ENCODE measurements at places on chromosomes 6 and 20.

DNA sequence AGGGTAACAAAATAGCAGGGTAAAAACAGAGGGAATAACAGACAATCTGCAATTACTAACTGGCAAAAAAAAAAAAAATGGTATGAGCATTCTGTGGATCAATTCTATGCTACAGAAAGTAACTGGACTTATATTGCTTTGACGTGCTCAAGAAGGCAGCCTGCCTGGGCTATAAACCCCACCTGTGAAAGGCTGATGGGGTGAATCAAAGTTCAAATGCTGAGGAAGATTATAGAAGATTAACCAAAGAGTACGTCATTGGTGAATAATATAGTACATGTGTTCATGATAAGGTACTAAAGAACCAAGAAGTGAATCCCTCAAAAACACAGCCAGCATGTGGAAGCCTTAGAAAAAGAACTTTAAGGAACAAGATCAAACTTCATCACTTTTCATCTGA, 441.9 kb upstream of the PTCHD4 start:
- no peak for DNase-seq

DNA sequence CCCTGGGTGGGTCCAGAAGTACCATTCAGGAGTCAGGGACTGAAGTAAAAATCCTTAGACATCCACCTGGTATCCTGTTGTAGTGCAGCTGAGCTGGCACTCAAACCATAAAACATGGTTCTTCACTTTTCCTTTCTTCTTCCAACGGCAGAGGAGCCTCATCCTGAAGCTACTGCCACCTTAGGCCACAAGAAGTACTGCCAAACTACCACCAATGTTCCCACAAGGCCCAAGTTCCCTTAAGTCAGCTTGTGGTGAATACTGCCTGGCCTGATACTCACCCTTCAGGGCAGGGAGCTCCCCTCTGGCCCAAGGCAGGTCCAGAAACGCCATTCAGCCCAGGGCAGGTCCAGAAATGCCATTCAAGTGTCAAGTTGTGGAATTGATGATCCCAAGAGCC, 1053.4 kb upstream of the CITED2 start:
- no peak for DNase-seq

GRCh38 chr20:38152175-38152620, 12.9 kb downstream of the TGM2 start:
- no peak for DNase-seq

GRCh38 chr6:108737594-108738546, 110.4 kb upstream of the ARMC2 start:
- no peak for DNase-seq

GRCh38 chr20:50572938-50573777, 63.0 kb downstream of the PTPN1 start:
- DNase-seq: no peak

DNA sequence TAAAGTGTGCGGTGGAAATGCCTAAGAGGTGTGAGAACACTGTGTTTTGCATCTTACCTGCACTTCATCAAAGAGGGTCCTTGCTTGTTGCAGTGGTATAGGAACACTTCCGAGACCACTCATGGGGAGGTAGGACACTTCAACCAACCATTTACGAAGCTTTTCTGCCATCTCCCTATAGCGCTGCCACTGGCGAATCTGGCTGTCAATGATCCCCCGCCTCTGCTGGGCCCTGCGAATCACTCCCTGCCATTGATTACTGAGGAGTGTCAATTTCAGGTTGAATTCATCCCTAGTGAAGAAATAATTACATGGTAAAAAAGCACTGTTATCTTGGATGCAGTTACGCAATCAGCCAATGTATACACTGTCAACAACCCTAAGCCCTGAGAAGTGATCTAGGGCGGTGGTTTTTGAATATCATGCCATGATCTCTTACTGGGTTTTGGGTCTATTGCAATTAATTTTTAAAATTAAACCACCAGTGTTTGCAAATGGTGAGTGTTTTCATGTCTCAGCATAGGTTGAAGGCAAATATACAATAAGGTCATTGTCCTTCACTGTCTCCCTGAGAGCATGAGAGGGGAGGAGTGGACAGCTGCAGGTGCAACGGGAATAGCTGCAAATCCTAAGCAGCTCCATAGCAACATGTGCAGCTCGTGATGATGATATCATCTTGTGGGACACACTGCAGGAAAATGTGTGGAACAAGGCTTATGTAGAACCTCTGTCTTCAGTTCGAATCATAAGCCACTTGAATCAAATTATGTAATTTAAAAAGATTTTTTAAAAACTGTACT, 400.6 kb downstream of the ESR1 start:
- no peak for DNase-seq

- no peak for DNase-seq
Measured at GRCh38 chr20:51487565-51488268, 54.8 kb downstream of the NFATC2 start.

GRCh38 chr6:82408952-82409431, 45.4 kb downstream of the TPBG start:
- no peak for DNase-seq

DNA sequence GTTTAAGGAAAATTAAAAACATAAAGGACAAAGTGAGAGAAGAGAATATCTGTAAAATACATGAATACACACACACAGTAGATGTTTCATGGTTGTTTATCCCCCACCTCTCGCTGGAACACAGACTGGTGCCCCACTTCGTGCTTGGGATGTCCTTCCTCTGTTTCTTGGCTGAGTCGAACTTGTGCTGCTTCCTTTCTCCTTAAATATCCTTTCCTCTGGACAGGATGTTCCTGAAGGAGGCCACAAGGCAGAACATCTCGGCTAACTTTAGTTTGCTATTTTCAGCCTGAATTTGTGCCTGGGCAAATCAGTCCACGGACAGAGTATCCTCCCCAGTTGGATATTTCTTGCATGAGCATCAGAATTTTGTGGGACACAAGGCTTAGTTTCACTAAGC, 54.7 kb upstream of the ZMYND8 start:
- no peak for DNase-seq

GRCh38 chr20:62938105-62938888, at the start of gene GID8:
Gene GID8 (plus strand): TSS chr20:62938147. CDS start chr20:62941503, 3,356 bp downstream.
- DNase-seq: no peak

- no peak for DNase-seq
Measured at GRCh38 chr6:41503827-41504465, 42.2 kb upstream of the FOXP4 start.

DNA sequence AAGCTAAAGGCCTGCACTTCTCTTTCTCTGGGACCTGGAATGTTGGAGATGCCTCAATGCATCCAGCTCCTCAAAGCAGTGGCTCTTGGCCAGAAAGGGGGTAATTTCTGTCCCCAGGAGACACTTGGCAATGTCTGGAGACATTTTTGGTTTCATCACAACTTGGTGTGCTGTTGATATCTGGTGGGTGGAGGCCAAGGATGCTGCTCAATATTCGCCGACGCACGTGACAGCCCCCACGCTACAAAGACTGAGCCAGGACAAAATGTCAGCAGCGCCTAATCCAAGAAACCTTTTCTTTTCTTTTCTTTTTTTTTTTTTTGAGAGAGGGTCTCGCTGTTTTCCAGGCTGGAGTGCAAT, 79.8 kb downstream of the SULF2 start:
- DNase-seq: no peak

- DNase-seq: no peak
Measured at GRCh38 chr6:15675536-15676220, 12.8 kb upstream of the DTNBP1 start.

DNA sequence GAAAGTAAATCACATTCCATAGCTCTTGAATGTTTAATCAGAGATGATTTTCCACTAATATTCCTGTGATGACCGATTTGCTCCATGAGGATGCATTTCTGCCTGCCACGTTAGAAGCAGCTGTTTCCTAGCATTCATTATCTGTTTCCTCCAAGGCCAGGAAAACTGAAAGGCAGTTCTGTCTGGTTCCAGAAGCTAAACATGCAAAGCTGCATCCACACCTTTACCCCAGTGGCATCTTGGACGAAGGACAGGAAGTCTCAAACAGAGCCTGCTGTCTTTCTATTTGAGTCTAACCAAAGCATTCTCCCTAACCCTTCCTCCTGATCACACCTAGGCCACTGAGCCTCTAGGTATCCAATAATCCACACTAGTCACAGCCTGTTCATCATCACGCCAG, 27.6 kb downstream of the CNKSR3 start:
- DNase-seq: no peak

GRCh38 chr6:4813055-4813454, 36.9 kb downstream of the CDYL start:
- DNase-seq: no peak

- DNase-seq: no peak
Measured at GRCh38 chr6:169934699-169935347, 183.4 kb downstream of the ERMARD start.

DNA sequence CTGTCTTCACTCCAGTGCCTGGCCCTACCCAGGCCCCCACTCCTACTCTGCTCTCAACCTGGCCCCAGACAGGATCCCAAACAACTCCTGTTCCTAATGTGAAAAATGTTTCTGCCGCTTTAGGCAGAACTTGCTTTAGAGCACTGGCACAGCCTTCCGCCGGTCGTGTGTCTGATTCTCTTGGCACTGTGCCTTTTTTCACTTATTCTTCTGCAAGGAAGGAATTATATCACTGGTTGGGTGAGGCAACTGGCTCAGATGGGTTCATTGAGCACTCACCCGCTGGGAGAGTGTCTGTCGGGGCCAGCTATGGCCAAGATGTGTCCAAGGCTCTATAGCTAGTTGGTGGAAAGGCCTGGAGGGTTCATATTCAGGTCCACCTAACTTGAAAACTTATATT, 33.6 kb upstream of the HLA-A start:
- DNase-seq: no peak

DNA sequence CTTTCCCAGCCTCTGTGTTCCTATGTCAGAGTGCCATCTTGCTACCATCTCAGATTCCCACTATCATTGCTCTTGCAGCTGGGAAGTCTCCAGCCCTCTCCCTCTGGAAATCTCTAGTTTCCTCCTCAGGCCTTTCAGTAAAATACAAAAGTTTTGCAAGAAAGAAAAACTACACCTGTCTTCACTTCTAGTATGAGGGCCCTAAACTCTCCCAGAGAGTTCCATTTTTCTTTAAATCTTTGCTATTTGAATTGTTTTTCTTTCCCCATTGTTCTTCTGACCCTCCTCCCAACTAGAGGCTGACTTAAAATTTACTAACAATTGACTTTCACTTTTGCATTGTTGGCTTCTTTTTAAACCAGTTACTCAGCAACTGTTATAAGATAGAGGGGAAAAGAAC, 62.8 kb downstream of the LY86 start:
- no peak for DNase-seq

DNA sequence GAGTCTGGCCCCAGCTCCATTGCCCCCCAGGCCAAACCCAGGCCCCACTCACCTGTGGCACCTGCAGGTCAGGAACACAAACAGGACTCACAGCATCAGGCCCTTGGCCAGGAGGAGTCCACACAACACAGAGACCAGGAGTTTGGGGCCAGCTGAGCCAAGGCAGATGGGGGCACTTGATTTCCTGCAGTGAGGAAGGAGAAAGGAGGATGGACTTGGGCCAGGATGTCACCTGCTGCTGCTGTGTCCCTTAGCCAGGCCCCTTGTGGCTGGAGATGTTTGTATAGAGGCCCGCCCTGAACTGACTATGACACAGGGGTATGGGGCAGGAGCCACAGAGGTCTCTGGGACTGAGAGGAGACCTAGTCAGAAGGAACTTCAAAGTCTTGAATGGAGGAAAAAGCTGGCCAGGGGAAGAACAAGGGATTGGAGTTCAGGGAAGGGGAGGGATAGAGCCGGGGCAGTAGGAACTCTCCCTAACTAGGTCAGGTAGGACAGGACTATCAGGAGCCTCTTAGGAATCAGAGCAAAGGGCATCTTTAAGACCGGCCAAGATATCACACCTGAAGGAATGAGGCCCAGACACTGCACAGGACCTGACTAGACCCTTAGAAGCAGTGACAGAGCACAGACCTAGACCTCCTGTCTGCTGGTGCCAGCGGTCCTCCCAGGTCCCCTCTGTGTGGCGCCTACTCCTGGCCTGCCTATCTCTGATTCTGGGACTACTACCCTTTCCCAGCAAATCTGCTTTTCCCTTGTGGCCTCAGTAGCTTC, 8.8 kb upstream of the TREML2 start:
- no peak for DNase-seq

DNA sequence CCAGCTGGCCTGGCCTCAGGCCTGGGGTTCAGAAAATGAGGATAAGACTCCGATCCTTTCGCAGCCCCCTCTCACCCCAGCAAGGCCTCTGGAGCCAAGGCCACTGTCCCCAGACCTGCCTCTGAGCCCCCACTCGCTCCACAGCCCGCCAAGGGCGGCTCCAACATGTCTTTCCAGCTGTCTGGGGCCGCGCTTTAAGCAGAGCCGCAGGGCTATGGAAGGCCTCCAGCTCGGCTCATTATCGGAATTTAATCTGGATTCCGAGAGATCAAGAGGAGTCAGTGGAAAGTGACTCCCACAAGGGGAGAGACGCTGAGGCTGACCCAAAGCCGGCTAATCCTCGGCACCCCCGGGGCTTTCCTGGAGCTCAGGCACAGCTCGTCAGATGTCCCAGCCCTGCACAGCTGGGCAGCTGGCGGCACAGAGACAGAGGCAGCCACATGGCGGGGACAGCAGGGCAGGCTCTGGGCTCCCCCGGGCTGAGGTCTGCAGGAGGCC, 41.8 kb downstream of the BMP7 start:
- DNase-seq: no peak

- DNase-seq: no peak
Measured at GRCh38 chr6:168162366-168162765, 83.4 kb upstream of the FRMD1 start.

- no peak for DNase-seq
Measured at GRCh38 chr6:33171016-33171879, 21.0 kb downstream of the COL11A2 start.

- DNase-seq: no peak
Measured at GRCh38 chr6:64520050-64520449, 884.4 kb downstream of the PHF3 start.

DNA sequence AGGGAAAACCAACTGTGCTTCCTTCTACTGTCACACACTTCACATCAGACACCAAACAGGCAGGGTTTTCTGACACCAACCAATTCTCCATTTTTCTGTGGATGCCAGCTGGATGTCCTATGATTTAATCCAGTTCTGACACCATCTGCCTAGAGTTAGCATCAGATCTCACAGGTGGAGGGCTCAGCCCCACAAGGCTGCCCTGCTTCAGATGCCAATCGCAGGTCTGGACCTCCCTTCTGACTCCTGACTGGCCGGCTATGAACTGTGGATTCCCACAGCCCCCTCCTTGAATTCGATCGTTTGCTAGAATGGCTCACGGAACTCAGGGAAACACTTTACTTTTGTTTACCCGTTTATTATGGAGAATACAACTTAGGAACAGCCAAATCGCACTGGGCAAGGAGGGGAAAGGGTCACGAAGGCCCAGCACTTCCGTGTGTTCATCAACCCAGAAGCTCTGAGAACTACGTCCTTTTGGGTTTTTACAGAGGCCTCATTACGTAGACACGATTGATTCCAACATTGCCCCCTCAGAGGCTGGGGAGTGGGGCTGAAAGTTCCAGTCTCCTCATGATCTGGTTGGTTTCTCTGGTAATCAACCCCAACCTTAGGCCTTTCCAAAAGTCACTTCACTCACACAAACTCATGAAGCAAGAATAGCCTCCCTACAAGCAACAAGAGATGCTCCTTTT, 25.4 kb upstream of the MAS1 start:
- no peak for DNase-seq

GRCh38 chr6:113385020-113385431, 472.1 kb upstream of the MARCKS start:
- no peak for DNase-seq

- DNase-seq: no peak
Measured at GRCh38 chr6:156741287-156742073, 35.7 kb upstream of the ARID1B start.

GRCh38 chr20:21076073-21076472, 30.1 kb downstream of the LINC00237 start:
- no peak for DNase-seq

GRCh38 chr20:4026093-4026601, 10.8 kb upstream of the RNF24 start:
- no peak for DNase-seq
